ENCODE measurements at places on chromosomes 3 and 15.
A peak's percentile ranks its signal among the peaks of the same experiment; 100 is the strongest.

- DNase-seq: peak; percentile 51
These were observed 23.4 kb upstream of the SLC2A2 start for GRCh38 chr3:171049861-171050444.

DNA sequence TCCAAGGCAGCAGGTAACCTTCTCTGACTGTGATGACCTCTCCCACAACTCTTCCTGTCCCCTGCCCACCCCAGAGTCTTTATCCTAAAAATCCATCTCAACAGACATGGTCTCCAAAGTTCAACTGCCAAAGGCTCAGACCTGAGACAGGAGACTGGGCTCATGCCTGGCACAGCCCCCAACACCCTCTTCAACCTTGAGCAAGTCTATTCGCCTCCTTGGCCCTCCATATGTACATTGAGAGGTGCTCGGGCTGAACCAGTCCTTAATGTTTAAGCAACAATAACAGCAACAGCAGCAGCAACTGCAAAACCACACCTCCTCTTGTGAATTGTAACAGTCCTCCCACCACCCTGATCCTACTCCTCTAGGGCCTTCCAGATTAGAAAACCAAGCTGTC is 9.9 kb downstream of the FAM3D start:
- DNase-seq: no peak

- no peak for DNase-seq
These were observed 23.6 kb downstream of the VEPH1 start for GRCh38 chr3:157479464-157480243.

DNA sequence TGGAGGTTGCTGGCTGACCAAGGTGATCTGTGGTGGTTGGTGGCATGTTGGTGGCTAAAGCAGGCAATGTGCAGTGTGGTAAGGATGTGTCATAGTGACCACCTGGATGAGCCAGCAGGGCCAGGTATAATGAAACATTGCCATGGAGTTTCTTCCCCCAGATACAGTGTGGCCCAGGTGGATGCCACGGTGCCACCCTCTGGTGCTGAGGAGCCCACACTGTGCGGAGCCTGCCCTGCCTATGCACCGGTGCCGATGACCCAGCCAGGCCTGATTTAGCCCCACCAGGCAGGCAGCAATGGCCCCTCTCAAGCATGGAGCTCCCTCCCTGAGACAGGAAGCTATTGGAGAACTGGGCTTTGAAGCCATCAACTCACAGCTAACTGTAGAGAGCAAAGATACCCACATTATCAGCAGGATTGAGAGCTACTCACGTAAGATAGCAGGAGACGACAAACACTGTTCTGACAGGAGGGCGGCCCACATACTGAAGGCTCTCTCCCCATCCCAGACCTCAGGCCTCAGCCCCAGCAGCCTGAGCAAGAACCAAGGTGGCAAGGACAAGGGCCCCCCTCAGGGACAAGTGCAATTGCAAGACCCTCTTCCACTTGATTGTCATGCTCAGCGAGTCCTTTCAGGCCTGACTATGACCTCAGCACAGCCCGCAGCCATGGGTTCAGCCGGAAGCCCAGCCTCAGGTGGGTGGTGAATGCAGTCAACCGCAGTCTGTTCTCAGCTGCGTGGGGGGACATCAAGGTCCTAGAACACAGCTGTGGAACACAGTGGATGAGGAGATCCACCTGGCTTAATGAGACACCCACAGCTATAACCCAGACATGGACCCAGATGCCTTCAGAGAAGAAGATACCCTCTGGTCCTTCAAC is 82.8 kb upstream of the CDV3 start:
- peak; percentile 31 for DNase-seq

- peak; percentile 44 for DNase-seq
These were observed 16.8 kb downstream of the EMC4 start for GRCh38 chr15:34241376-34242330.

DNA sequence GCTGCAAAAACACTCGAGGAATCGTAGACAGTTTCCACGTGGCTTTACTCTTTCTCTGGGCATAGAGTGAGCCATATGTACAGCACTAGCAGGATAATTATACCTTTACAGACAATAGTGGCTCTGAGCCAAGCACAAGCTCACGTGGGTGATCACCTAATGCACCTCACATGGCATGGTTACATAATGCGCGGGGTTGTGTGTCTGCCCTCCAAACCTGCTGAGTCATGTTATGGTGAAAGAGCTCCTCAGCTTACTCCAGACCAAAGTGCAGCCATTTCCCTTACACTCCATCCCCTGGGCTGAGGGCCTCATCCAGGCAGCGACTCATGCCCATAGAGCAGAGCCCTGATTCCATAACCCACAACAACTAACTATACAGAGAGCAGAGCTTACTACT is 1458.4 kb upstream of the CADM2 start:
- DNase-seq: no peak

GRCh38 chr15:51075826-51076523 is 18.7 kb downstream of the TNFAIP8L3 start:
- DNase-seq: peak; percentile 48

GRCh38 chr15:85692321-85692720 is 102.4 kb downstream of the KLHL25 start:
- DNase-seq: no peak

GRCh38 chr15:76776480-76776879 is 128.7 kb downstream of the SCAPER start:
- DNase-seq: no peak

GRCh38 chr3:194134231-194134756 is 1.7 kb upstream of the HES1 start:
- DNase-seq: no peak

DNA sequence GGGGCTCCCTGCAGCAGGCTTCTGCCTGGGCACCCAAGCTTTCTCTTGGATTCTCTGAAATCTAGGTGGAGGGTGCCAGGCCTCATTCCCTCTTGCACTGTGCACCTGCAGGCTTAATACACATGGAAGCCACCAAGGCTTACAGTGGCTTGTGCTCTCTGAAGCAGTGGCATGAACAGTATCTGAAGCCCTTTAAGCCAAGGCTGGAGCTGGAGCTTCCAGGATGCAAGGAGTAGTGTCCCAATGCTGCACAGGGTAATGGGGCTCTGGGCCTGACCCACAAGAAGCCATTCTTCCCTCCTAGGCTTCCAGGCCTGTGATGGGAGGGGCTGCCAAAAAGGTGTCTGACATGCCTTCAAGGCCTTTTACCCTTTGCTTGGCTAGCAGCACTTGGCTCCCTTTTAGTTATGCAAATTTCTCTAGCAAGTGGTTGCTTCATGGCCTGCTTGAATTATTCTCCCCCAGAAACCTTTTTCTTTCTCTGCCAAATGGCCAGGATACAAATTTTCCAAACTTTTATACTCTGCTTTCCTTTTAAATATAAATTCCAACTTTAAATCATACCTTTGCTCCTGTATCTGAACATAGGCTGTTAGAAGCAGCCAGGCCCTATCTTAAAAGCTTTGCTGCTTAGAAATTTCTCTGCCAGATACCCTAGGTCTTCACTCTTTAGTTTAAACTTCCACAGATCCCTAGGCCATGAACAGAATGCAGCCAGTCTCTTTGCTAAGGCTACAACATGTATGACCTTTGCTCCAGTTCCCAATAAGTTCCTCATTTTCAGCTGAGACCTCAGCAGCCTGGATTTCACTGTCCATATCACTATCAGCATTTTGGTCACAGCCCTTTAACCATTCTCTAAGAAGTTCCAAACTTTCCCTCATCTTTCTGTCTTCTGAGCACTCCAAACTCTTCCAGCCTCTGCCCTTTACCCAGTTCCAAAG is 201.1 kb upstream of the LRRFIP2 start:
- DNase-seq: no peak

DNA sequence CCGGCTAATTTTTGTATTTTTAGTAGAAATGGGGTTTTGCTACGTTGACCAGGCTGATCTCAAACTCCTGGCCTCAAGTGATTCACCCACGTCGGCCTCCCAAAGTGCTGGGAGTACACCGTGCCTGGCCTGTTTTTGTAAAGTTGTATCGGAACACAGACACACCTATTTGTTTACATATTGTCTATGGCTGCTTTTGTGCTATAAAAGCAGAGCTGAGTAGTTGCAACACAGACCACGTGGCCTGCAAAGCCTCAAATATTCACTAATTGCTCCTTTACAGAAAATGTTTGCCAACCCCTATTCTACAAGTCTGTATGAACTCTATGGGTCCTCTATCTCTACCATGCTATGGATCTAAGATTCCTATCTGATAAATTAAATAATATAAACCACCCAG is 175.5 kb downstream of the CADPS start:
- no peak for DNase-seq

DNA sequence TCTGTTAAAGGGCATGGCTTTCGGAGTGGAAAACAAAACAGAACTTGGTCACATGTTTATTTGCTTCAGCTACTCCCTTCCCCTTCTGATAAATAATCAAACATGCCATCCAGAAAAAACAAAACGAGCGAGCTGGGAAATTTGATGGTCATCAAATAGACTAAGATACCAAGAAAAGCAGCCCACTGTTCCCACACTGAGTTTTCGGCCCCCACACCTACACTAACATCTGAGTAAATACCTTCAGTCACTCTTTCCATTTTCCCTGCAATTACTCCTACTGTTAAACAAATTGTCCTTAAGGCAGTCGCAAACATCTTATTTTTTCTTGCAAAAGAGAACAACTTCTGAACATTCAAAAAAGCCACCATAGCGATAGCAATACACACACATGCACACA is 454.6 kb downstream of the FOXP1 start:
- no peak for DNase-seq

- no peak for DNase-seq
These were observed 186.2 kb upstream of the CADPS start for GRCh38 chr3:63061449-63061848.

GRCh38 chr3:30012941-30013543 is 593.4 kb upstream of the TGFBR2 start:
- peak; percentile 38 for DNase-seq

DNA sequence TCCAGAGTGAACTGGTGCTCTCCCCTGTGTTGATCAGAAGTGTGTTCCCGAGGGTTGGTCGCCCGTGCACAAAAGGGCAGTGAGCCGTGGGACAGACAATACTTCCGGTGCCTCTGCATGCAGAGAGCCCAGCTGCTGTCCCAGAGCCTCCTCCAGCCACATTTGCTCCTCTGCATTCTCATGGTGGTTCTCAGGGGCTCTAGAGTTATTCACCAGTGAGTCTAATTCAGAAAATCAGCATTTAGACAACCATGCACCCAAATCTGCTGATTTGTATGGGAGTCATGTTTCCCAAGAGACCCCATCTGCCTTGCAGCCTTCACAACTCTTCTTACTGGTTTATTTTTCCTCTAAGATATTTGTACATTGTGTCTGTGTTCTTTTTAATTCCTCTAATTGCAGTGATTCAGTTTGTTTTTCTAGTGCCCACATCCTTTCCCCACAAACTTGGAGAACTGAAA is 107.0 kb upstream of the SPRED1 start:
- DNase-seq: no peak

DNA sequence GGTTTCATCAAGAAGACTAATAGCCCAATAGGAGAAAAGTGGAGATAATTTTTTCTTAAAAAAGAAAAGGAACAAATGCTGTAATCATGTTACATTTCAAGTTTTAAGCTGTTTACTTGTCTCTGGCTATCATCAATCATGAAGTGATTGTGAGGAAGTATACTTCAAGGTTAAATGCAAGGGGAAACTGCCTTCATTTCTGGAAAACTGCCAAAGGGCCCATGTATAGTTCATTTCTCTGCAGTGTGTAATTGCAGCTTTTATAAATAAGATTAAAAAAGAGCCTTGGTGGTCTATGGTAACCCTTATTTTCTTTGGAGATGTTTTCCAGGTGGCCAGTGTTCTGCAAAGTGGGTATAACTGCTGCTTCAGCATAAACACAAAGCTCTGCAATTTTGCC is 101.9 kb downstream of the GRM7 start:
- DNase-seq: no peak

GRCh38 chr3:95341314-95341713 is 1278.5 kb downstream of the NSUN3 start:
- DNase-seq: no peak

DNA sequence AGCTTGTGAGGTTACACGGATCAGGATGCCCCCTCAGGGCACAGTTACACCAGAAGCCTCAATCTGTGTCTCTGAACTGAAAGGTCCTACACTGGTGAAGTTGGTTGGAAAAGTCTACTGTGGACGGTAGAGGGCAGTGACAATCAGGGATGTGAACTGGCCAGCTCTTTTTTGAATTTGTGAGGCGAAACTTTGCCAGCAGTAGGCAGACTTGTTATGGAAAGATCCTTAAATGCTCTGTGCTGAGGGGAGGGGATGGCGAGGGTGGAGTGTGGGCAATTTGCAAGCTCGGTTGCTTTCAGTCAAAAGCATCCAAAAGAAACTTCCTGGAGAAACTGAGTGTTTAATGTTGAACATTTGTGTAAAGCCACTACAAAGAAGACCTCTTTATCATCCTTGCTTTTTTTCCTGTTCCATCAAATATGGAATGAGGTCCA is 127.4 kb upstream of the ABHD17C start:
- peak; percentile 36 for DNase-seq

DNA sequence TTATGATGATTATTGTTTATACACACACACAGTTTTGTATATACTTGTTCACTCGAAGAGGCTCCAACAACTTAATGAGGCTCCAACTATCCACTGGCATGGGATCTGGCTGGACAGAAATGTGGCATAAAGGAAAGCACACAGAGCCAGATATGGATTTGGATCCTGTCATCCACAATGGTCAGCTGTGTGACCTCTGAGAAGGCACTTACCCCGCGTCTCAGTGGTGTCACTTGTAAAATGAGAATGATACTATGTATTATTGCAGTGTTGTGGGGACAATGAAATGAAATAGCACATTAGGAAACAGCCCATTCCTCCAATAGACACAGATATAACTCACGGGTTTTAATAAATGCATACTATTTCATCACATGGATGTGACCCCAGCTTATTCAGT is 42.2 kb downstream of the PDZRN3 start:
- no peak for DNase-seq

DNA sequence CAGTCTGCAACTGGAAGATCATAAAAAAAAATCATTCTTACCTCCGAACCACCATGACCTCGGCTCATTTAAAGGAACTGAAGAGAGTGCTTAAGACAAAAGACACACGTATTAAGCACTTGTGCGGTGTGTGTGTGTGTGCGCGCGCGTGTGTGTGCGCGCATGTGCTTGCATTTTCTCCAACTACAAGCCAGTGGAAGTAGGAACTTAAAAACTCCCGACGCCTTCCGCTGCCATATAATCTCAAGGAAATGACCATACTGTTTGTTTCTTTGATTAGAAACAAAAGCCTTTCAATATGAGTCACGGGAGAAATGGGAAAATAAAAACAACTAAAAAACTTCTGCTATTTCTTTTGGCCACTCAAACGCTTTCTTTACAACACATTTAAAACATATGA is 32.4 kb downstream of the FRMD4B start:
- no peak for DNase-seq

DNA sequence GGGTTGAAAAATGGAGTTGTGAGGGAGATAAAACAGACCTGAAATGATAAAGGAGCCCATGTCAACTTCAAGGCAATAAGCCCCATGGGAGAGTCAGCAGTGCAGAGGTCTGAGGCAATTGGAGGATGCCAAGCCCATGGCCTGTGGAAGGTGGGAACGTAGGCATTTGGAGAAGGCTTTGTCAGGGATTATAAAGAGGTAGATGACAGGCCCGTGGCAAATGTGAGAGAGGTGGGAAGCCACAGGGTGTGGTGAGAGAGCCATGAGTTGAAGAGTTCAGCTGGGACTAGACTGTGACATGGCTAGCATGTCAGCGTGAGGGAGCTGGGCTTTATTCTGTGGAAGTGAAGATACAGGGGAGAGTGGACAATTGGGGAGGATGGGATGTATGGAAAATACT is 35.4 kb downstream of the MFSD1 start:
- no peak for DNase-seq

GRCh38 chr3:127289706-127290575 is 2.1 kb upstream of the PRR20G start:
- no peak for DNase-seq

- DNase-seq: no peak
These were observed 348.6 kb downstream of the ZBBX start for GRCh38 chr3:167031364-167032049.

All from activated CD4-positive, alpha-beta T cell treated with anti-CD3 and anti-CD28 coated beads, Interleukin-2, Interleukin-4, amounts not matched to agents 100 ng/mL and 50 ng/mL, durations not matched to agents 16 hours and 8 hours (primary cell).